ENCODE measurements at places on chromosomes 6 and 20.

DNA sequence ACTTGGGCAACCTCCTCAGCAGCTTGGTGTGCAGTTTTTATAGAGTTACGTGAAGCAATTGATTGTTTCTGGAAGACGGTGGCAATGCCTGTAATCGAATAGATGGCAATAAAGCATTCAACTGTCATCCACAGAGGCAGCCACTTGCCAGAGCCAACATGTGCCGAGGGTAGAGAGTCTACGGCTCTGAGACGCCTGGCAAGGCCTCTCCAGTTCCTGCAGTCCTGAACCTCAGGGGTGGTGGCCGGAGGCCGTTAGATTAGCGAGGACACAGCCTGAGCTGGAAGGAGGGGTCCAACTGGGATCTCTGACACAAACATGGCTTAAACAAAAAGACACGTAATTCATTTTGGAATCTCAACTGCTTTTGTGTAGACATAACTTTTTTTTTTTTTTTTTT lies 775 bp upstream of the TTLL2 start:
- no peak for DNase-seq

- no peak for DNase-seq
Observed at GRCh38 chr6:99712519-99712918, 105.9 kb downstream of the PRDM13 start.

- DNase-seq, result no peak
Observed at GRCh38 chr6:43753570-43754183, 16.3 kb upstream of the VEGFA start.

- DNase-seq, result peak; percentile 57
Observed at GRCh38 chr20:5569021-5569420, 181.2 kb upstream of the SHLD1 start.

- DNase-seq, result no peak
Observed at GRCh38 chr6:21604081-21604480, 10.5 kb downstream of the SOX4 start.

DNA sequence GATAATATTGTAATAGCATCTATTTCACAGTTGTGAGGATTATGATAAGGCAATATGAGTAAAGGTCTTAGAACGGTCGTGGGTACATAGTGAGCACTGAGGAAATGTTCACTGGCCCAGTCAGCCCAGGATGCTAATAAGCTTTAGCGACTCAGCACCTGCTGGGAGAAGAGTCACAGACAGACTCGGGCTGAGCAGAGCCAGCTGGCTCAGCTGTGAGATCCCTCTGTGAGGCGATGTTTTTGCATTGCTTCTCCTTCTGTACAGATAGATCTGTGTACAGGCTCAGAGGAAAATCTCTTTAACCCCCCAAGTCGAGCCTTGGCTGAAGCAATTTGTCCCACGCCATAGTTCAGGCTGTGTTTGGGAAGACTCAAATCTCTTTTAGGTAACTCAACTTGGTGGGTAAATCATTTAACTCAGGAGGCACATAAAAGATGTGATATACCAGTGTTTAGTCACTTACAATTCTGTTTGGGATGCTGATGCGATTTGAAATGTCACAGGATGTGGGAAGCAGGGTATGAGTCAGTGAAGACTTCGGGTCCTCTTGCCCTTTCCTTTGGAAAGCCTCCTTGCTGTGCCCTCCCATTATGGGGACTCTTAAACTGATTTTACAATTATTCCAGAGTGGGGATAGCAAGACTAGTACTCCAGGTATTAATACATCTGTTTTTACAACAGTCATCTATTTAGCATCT lies 53.1 kb downstream of the PHACTR1 start:
- DNase-seq, result no peak

- no peak for DNase-seq
Observed at GRCh38 chr20:60001108-60001507, 42.9 kb downstream of the CDH26 start.

GRCh38 chr6:121310495-121310894 lies 23.8 kb downstream of the TBC1D32 start:
- no peak for DNase-seq

- DNase-seq, result peak; percentile 39
Observed at GRCh38 chr6:10146715-10147451, 268.0 kb downstream of the TFAP2A start.

GRCh38 chr6:25405442-25405841 lies 126.3 kb downstream of the CARMIL1 start:
- DNase-seq, result no peak

GRCh38 chr6:33445119-33445603 lies 9.2 kb upstream of the ZBTB9 start:
- no peak for DNase-seq

GRCh38 chr6:155234687-155235086 lies 29.1 kb upstream of the CLDN20 start:
- no peak for DNase-seq

DNA sequence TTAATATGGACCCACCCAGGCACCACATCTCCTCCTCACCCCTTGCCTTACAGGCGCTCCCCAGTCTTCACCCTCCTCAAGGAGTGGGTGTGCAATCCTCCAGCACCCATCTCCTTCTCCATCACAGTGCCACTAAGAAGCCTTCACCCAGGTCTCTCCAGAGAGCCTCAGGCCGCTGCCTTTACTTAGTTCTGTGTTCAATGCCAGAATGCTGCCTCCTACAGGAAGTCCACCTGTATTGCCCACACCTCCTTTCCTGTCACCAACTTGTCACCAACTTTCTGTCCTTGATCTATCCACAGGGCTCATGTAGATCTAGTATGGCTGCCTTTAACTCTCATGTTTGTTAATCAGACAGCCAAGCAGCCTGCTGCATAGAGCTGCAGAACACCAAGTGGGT lies 586 bp upstream of the LST1 start:
- DNase-seq, result peak; percentile 85

Measured in activated CD4-positive, alpha-beta T cell treated with anti-CD3 and anti-CD28 coated beads, Interleukin-10, Interleukin-2, amounts not matched to agents 100 ng/mL and 50 ng/mL, durations not matched to agents 16 hours and 8 hours (primary cell).